Activated CD4-positive, CD25-positive, alpha-beta regulatory T cell (primary cell): ENCODE measurements at places on chromosomes 2 and 18.

DNA sequence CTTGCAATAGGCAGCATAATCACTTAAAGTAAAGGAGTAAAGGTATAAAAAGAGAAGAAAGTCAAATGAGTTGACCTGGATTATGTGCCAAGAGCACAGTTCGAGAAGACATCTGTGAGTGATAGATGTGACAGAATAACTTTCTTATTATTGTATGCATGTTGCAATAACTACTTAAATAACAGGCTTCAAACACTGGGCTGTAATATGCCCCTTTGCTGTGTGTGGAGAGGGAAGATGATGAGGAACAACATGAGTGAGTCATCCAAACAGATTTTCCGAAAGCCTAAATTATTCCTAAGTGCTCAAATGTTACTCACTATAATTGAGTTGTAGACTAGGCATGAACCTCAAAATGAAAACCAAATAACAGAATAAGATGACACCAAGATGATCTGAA lies 328.1 kb downstream of the EXOC6B start:
- no peak for DNase-seq

- DNase-seq, result no peak
Measured at GRCh38 chr18:45164551-45164950, 450.7 kb upstream of the SLC14A2 start.

GRCh38 chr2:262117-262516 lies 1.7 kb downstream of the SH3YL1 start:
- no peak for DNase-seq

- no peak for DNase-seq
Measured at GRCh38 chr2:173050684-173051083, 25.0 kb upstream of the MAP3K20 start.

DNA sequence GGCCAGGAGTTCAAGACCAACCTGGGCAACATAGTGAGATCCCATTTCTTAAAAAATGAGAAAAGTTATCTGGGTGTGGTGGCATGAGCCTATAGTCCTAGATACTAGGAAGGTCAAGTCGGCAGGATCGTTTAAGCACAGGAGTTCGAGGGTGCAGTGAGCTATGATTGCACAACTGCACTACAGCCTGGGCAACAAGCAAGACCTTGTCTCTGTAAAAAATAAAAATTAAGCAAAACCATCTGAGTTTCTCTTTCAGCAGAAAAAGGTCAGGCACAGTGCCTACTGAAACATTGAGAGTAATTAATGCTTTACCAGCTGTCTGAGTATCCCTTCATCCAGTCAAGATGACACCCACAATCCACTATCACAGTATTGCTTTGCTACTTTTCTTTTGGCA lies 258.3 kb downstream of the MBD5 start:
- DNase-seq, result no peak

GRCh38 chr2:115034801-115035200 lies 592.4 kb downstream of the DPP10 start:
- no peak for DNase-seq

GRCh38 chr2:238879621-238880377 lies 31.9 kb downstream of the TWIST2 start:
- DNase-seq, result no peak

DNA sequence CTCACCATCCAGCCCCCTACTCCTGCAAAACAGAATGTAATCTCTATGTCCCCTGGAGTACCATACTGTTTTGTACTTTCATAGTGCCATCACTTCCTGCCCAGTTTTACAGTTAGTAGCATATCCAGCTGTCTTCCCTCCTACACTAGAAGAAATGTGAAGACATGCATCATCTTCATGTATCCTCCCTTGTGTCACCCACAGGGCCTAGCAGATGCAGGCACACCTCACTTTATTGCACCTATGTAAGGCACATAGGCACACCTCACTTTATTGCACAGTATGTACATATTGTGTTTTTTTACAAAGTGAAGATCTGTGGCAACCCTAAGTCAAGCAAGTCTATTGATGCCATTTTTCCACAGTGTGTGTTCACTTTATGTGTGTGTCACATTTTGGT lies 12.0 kb downstream of the DNAJC27 start:
- DNase-seq, result no peak

DNA sequence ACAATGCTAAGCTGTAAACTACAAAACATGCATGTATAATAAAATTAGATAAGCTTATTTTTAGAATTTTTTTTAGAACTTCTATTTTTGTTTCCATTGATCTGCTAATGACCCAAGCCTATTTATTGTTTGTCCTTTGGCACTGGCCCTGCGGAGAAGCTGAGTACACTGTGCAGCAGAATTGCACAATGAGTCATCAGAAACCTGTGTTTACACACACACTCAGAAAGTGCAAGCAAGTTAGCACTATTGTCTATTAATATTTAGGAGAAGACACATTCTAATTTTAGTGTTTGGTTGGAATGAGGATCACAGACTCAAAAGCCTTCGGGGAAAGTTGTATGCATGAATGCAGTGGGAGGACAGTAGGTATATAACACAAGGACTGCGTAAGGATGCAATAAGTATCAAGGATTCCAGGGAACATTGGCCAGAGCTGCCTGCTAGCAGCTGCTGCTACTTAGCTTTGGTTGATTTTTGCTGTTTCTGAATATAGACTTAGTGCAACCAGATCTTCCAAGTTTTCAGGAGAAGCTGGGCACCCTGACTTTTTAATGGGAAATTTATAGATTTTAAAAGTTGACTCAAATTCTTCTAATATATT lies 128.2 kb downstream of the KCNH7 start:
- no peak for DNase-seq

- no peak for DNase-seq
Measured at GRCh38 chr2:224930124-224930523, 112.1 kb downstream of the DOCK10 start.

DNA sequence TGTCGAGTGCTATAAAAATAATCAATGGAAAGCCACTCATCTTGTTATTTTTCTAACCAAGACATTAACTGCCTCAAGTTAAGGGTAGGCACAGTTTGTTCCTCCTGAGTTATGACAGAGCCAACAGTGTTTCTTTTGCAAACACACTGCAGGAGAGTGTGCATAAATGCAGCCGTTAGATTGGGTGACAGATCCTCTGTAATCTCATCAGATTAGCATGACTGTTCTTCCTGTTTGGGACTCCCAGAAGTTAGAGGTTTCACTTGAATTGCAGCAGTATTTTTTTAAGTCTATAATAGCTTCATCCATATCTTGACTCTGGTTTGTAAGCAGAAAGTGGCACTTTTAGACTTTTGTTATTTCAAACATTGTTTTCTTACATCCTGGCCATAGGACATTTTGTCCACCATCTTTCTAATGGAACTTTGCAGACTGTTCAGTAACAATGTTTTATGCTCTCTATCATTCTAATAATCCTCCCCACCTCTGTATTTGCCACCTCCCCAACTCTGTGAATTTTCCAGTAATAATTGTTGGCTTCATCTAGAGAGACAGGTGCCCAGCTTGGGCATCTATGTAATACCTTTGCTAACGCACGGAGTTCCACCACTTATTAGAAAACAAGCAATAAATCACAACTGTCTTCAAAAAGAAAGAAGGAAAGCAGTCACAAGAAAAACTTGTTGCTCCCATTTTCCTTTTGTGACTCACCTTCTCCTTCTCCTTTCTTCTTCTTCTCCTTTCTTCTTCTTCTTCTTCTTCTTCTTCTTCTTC lies 560.0 kb downstream of the ADCYAP1 start:
- no peak for DNase-seq

- no peak for DNase-seq
Measured at GRCh38 chr2:227566012-227566411, 32.7 kb upstream of the SCYGR2 start.

GRCh38 chr2:8021921-8022320 lies 659.9 kb upstream of the ID2 start:
- DNase-seq, result no peak

GRCh38 chr2:103805746-103806145 lies 1043.9 kb downstream of the TMEM182 start:
- no peak for DNase-seq

GRCh38 chr2:157359628-157360027 lies 34.0 kb upstream of the ERMN start:
- DNase-seq, result no peak

- no peak for DNase-seq
Measured at GRCh38 chr2:230742781-230743180, 30.1 kb downstream of the CAB39 start.

GRCh38 chr2:76296438-76296837 lies 585.7 kb upstream of the GCFC2 start:
- DNase-seq, result no peak

- DNase-seq, result no peak
Measured at GRCh38 chr2:24365051-24365450, 4.7 kb upstream of the ITSN2 start.

DNA sequence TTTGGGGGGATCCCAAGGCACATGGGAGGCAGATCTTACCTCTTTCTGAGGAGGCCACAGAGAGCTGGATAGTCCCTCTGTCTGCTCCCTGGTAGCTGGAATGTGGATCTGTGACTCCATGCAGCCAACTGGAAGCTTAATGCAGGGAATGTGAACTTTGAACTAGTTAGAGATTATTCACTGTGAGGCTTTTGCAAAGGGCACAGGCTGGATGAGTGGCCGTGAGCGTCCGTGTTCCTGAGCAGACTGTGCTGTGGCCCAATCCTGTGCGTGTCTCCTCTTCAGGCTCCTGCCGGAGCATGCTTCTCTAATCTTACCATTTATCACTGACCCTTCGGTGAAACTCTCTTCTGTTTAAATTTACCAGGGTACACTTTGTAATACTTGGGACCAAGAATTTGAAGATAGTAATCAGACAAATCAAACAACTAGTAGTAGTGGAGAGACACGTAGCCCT lies 187.6 kb downstream of the PTPRM start:
- DNase-seq, result no peak

DNA sequence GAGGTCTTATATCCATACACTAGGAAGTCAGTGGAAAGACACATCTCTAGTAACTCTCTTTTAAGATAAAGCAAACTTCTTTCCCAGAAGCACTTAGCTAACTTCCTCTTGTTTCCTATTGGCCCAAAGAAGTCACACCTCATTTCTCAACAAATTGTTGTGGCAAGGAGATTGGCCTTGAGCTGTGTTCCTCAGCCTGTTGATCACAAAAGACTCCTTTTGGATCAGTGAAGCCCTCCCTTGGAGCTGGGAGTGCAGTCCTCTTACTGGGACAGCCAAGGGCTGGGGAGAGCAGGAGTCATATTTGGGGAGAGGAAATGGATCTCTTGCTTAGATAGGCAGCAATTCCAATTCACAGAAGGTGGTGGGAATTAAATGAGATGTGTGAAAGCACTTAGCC lies 51.2 kb upstream of the DAPL1 start:
- DNase-seq, result no peak

- DNase-seq, result no peak
Measured at GRCh38 chr18:44651918-44652572, 28.6 kb upstream of the SETBP1 start.

DNA sequence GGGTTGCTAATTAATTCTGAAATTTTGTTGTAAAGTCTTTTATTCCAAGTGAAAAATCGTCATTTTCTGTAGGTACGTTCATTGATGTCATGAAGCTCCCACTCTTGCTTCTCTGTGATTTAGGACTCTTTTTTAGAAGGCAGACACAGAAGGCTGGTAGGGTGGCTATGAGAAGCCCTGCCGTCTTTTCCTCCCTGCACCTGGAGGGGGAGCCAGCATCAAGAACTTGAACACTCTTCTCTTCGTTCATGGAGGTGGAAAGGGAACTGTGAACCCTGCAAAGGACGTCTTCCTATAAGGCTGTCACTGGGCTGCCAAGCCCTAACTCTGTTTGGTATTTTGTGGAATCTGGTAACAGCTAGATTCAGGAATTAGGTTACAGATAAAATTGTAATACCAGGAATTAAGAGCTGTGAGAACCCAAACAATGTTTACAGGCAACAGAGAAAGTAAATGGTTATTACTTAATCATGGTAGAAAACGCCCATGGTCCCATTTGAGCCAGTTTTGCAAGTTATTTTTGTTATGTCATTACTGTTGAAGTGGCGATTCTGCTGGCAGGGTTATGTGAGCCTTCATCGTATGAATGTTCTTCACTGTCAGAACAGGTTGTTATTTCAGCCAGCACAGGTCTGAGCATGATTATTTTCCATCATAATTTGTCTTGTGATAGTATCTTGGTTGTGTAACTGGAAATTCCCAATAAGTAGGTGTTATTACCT lies 112.2 kb downstream of the OSBPL6 start:
- DNase-seq, result no peak

DNA sequence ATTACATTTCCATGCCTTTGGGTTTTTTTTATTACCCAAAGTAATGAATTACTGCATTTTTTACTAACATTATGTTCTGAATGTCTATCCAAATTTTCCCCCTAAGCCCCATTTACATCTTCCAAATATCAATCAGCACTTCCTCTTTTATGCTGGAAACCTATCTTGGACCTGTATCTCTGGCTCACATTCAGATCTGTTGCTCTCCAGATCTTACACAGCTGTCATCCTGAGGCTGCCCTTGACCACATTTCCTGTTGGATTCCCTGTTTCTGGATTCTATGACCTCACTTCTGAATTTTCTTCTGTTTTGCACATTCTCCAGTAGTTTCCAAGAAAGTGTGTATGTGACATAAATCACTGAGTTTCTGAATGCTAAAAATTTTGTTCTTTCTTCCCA lies 146.7 kb downstream of the PDE1A start:
- DNase-seq, result no peak

DNA sequence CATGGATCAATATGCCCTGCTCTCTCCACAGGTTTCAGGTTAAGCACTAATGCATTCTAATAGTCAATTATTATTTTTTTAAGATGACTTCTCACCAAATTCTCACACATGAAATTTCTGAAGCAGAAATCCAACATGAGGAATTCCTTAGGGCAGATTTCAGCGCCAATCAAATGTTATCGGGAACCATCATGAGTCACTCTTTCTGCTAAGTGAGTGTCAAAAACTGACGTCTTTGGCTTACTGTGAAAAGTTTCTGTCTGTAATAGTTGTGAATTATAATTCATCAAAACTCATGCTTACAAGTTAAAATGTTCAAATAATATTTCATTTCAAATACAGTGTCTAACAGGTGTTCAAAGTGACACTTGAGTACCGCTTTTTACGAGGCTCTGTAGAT lies 1038.6 kb downstream of the SOCS6 start:
- DNase-seq, result no peak

- DNase-seq, result no peak
Measured at GRCh38 chr2:67772216-67773170, 290.3 kb downstream of the C1D start.

DNA sequence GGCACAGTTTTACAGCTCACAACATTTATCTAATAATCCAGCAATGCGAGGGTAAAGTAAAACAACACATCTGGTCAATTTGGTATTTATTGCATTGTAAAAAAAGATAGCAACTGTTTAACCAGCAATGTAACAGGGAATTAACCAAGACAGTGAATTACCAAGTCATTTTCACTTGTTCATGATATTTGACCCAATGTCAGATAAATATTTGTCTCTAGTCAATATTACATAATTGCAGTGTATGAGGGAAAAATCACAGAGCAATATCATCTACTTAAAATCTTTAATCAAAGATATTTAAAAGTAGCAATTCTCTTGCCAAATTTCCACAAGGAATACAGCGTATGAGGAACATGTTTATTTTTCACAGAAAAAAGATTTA lies 1265.1 kb upstream of the CHAC2 start:
- DNase-seq, result no peak

- no peak for DNase-seq
Measured at GRCh38 chr18:51162617-51163016, 34.9 kb downstream of the MEX3C start.

- DNase-seq, result no peak
Measured at GRCh38 chr2:125679903-125680302, 976.1 kb upstream of the GYPC start.

GRCh38 chr2:172000696-172001361 lies 1.1 kb downstream of the METAP1D start:
- DNase-seq, result no peak

GRCh38 chr18:79699653-79700052 lies 20.1 kb downstream of the CTDP1 start:
- no peak for DNase-seq

- DNase-seq, result no peak
Measured at GRCh38 chr18:13279181-13280069, 60.9 kb downstream of the LDLRAD4 start.
